Naive B cell (primary cell): ENCODE measurements at places on chromosomes 4 and X.

DNA sequence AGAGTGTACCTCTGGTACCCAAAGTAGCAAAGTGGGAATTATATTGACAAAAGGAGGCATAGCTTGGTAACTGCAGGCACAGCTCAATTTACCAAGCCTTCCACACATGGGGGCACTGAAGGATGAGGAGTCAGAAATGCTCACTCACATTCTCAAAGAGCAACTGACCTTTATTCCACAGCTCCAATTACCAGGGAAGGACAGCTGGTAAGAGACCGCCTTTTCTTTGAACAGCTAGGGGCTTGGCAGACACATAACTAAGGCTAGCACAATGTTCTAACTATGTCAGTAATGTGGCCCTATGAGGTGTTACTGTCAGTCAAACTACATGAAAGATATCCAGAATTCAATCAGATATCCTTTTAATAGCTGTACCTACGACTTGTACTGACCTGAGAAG lies 20.5 kb upstream of the STS start:
- DNase-seq, result no peak

- no peak for DNase-seq
These were observed 6.2 kb downstream of the JCHAIN start for GRCh38 chr4:70660106-70660505.

DNA sequence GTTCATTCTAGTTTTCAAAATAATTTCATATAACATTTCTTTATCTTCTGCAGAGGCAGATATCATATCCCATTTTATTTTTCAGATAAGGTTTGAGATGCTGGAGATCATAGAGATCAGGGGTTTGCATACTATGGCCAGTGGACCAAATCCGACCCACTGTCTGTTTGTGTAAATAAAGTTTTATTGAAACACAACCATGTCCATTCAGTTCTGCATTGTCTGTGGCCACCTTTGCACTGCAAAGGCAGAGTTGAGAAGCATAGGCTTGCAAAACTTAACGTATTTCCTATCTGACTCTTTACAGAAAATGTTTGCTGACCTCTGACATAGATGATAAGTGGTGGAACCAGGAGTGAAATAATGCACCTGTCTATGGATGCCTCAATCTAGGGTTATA lies 63.9 kb upstream of the SOD3 start:
- no peak for DNase-seq

DNA sequence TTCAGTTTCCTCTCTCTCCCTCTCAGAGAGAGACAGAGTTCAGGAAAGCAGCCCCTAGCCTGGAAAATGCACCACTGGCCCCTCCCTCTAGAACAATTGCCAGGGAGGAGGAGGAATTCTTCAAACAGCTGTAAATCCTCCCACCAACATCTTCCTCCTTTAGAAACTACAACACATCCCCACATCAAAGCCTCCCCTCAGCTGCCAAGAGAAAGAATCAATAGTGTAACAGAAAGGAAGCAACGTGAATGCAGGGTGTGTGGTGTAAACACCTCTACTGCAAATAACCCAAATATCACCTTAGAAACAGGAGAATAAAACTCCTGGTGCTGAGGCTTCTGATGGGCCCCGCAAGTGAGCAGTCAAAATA lies 249.9 kb upstream of the GATB start:
- DNase-seq, result no peak

DNA sequence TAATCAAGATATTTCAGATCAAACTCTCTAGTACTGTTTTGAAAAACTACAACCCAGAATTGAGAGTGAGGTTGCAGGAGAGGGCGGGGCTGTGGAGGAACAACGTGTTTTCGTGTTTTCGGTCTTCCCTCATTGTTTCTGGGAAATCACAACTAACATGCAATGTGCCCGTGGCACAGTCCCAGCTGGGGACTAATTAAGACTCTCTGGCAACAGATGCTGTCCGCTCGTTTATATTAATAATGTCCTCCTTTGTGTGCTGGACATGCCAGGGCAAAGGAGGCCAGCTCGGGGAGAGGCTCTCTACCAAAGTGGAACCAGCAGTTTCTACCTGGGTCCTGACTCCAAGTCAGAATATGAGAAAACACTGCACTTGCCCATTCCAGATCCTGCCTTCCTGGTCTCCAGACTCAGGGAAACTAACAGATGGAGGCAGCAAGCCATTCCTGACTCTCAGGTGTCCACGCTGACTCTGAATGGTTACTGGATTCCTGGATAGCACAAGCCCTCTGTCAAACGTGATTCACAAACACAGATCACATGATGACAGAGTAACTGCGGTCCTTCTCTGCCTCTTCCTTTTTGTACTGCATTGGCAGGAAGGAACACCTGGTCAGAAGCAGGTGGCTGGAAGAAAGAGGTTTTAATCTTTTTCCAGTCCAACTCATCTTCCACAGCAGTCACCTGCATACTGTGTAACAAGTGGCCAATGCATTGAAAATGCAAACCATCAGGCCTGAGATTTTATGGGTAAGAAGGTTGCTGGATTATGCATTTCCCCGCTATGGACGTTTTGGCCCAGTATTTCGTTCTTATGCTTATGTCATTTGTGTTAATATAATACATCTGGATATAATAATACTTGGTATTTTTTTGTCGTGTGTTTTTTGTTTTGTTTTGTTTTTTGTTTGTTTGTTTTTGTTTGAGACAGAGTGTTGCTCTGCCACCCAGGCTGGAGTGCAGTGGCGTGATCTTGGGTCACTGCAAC lies 65.0 kb downstream of the COQ2 start:
- peak; percentile 46 for DNase-seq

GRCh38 chr4:152427981-152428380 lies 107.9 kb downstream of the FBXW7 start:
- no peak for DNase-seq

DNA sequence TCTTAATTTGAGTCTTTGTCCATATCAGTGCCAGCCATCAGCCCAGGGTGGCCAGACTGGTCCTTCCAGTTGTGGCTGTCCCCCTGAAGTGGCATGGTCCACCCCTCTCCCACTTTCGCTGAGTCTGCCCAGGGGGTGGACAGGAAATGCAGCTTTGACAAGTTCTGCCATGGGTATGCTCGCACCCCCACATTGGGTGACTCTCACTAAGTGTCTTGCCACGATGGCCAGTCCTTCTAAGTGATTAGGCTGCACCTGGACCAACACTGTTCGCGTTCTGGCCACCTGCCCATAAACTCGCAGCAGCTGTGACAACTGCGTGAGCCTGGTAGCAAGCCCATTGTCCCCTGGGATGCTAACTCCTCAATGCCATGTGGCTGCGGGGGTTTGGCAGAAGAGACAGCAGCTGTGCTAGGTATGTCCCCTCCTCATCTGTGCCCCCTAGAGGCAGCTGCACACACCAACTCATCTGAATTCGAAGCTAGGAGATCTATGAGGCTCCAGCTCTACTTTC lies 10.0 kb upstream of the LNX1 start:
- peak; percentile 5 for DNase-seq

DNA sequence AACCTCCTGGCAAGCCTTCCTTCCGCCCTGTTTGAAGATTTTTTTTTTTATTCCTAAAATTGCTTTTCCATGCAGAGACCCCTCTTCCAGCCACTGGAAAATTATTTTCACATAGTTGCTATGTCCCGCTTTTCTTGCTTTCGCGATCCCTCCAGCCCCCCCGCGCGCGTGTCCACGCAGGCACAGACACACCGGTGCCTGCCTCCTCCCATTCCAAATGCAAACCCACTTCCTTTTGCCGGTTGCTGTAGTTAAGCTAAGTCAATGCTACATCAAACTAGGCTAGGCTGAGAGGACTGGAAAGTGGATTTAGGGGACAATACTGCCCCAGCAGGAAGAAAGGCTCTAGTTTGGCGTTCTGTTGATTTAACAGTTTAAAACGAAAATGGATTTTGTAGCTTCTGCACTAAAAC lies 111.0 kb downstream of the DHX15 start:
- no peak for DNase-seq

- DNase-seq, result no peak
These were observed 553.9 kb downstream of the INPP4B start for GRCh38 chr4:142292231-142292630.

GRCh38 chrX:65476564-65476963 lies 58.0 kb downstream of the LAS1L start:
- no peak for DNase-seq

DNA sequence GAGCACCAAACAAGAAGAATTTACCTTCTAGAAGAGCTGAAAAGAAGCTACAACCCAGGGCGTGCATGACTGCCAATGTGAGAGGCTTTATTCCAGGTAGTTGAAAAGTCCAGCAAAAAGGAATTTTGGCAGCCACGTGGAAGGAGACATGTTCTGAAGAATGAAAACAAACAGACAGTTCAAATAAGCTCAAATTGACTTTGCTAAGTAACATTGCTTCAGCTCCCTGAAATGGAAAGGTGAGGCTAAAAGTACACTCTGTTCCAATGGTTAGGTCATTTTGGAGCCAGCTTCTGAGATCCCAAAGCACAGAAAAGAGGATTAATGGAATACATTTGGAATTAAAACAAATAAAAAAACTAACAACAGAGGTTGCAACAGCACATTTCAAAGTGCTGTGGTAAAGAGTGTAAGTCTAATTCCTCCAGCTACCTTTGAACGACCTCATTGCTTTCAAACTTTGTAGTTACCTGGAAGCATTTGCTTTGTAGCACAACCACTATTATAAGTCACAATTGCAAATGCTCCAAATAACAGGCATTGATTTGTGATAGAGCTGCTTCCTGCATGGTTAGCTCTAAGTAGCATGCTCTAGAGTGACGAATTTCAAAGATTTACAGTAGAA lies 405.3 kb upstream of the EDA2R start:
- no peak for DNase-seq

DNA sequence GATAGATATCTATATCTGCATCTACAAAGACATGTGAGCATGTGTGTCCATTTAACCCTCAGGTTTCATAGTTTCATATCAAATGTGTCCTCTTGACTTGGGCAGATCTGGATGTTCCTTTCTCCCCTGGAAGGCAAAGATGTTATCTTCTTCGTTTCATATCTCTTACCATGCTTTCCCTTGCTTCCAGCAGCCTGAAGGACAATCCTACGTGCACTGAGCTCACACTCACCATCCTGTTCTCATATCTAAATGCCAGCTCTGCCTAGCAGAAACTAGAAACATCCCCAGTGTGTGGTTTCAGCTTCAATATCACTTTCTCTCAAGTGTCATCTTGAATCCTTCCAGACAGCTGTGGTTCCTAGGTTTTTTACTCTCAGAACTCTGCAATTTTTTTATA lies 66.2 kb downstream of the ZAR1 start:
- DNase-seq, result no peak
